NCI-H1436 treated with DMSO at 0.1 percent for 48 hours (cell line): ENCODE measurements at places on chromosomes 2 and 18.

- DNase-seq, result no peak
Observed at GRCh38 chr18:22439447-22439846, 21.7 kb upstream of the CTAGE1 start.

- DNase-seq, result no peak
Observed at GRCh38 chr2:59806486-59806885, 747.0 kb downstream of the BCL11A start.

GRCh38 chr18:79937103-79937860 is 14.2 kb downstream of the SLC66A2 start:
- no peak for DNase-seq

DNA sequence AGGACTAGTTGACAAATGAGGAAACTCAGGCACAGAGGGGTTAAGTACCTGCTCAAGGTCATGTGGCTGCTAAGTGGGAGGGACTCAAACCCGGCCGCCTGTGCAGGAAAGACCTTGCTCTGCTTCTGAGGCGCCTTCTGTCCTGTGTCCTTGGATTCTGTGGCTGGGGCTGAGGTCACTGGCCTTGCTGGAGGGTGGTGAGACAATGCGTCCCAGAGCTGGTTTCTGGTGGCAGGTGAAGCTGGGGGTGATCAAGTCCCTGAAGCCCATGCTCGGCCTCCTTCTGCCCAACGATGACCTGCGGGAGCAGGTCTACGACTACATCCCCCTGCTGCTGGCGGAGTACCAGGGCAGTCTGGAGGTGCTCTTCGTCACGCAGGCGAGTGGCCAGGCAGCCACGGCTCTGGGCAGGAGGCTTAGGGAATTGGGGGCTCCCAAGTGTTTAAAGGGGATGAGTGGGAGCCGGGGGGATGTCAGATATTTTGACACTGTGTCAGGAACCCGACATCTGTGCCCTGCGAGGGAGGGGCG is 16.1 kb downstream of the MROH2A start:
- DNase-seq, result no peak

DNA sequence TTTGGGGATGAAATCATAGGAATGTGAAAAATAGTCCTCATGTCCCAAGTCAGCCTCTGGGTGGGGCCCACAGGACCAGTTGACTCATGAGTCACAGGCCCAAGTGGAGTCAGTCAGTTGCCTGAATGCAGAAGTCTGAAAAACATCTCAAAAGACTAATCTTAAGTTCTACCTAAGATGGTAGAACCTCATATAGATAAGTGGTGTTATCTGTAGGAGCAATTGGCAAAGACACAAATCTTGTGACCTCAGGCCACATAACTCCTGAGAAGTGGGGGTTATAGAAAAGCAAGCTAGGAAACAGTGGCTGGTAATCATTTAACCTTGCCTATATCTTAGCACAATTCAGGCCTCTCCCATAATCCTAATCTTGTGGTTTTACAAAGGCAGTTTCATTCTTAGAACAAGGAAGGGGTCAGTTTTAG is 257.1 kb upstream of the SPOPL start:
- DNase-seq, result no peak

- DNase-seq, result no peak
Observed at GRCh38 chr2:187124529-187124928, 275.6 kb upstream of the ZSWIM2 start.

DNA sequence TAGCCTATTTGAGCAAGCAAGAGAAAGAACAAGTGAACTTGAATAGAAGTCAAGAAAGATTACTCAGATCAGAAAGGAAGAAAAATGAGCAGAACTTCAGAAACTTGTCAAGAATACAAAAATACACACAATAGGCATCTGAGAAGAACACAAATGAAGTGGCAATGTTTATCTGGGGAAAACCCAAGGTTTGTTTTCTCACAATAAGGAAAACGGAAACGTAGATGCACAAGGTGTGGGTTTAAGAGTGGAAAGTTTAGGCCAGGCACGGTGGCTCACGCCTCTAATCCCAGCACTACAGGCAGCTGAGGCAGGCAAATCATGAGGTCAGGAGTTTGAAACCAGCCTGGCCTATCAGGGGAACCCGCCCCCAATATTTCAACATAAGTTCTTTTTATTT is 159.5 kb upstream of the GYPC start:
- no peak for DNase-seq

DNA sequence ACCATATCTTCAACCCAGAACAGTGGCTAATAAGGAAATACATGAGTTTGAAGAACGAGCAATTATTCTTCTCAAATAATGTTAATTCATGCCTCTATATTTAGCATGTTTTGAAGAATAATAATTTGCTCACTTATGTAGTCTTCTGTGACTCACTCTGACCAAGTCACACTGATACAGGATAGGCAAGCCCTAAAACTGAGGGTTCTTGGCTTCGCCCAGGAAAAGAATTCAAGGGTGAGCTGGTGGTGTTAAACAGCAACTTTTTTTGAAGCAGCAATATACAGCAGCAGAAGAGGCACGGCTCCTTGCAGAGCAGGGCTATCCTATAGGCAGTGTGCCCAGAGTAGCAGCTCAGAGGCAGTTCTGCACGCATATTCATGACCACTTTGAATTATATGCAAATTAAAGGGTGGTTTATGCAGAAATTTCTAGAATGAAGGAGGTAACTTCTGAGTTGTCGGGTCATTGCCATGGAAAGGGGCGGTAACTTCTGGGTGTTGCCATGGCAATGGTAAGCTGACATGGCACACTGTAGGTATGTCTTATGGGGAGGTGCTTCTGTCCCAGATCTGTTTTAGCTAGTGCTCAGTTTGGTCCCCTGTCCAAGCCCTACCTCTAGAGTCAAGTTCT is 200.6 kb downstream of the RND3 start:
- no peak for DNase-seq
